Karpas-422 (cell line): ENCODE measurements at places on chromosomes 4 and X. TPM values are rescaled to one million over a fixed set of nuclear protein-coding genes. Genes with fewer than 3 reads are reported as not detected.

- no peaks in the 10 kb centered on the region for H3K4me1 ChIP-seq
- H3K4me3 ChIP-seq = no peak overlapping the region
- H3K27ac ChIP-seq = no peak overlapping the region
- no peak for DNase-seq
- no peaks in the 10 kb centered on the region for H3K27me3 ChIP-seq
Measured at GRCh38 chr4:108110450-108110849, 58.3 kb downstream of the LEF1 start.

DNA sequence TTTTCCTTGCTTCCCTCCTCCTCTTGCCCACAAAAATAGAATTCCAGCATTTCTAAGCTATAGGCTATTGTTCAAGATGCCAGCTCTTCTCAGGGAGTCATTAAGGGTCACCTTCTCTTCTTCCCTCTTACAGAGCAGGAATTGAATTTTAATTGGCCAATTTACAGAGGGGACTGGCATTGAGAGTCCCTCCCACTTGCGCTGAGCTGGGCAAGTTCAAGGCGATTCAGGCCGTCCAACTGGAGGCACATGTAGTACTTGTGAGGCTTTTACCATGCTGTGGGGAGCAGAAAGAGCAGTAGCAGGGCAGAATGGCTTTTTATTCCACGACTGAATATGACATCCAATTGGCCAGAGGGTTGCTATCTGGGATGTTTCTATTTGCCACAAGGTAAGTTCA lies 181.9 kb downstream of the SOWAHB start:
- no peak for DNase-seq
- no peak overlapping the region for H3K4me3 ChIP-seq
- no peaks in the 10 kb centered on the region for H3K36me3 ChIP-seq
- peaks cover 8% of the 10 kb centered on the region for H3K4me1 ChIP-seq
- no peaks in the 10 kb centered on the region for H3K27me3 ChIP-seq

DNA sequence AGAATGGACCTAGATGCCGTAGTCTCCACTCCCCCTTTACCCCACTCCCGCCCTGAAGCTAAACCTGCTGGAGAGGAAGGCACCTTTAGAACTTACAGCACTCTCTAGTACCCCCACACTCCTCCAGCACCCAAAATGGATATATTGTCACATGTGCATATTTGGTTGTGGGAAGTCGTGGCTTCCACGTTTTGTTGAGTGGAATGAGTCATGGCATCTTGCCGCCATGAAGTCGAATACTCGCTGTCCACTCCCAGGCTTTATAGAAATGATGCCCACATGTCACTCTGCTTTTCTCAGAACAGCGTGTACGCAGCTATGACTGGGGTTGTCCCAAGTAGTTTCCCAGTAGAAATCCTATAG lies 545 bp downstream of the ABCE1 start:
- H3K27ac ChIP-seq = peak overlapping the region; percentile 47; the same call in 1 of the 2 replicates
- peaks cover 44% of the 10 kb centered on the region for H3K4me1 ChIP-seq
- H3K36me3 ChIP-seq = peaks cover 49% of the 10 kb centered on the region
- peak; percentile 83 for DNase-seq

DNA sequence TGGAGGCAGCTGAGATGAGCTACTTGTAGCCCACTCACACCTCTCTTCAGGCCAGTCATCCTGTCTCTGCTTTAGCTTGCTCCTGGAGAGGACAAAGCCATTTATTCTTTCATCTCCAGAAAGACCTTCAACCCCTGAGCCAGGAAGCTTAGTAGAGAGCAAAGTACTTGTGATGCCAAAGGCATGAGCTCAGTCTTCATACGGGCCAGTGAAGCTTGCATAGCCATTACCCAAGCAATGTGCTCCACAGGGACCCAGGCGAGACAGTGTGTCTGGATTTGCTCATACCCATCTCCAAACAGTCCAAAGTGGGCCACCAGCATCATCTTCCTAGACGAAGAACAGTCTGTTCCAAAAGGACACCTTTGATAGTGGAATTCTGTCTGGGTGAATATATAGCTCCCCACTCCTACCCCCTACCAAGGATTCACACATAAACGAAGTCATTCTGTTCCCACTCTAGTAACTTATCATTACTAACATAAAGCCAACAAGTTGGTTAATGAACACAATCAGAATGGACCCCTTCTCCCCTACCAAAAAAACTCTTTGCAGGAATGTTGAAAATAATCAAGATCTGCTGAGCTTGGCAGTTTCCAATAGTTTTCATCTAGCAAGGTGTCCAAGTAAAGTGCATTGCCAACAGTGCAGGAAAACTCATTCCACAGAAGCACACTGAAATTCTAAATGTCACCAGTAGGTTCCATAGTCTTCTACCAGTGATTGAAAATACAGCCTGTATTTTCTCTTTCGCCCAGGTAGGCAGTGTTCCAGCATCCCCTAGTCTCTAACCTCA lies 6.7 kb downstream of the TNMD start:
- no peak overlapping the region for H3K4me3 ChIP-seq
- H3K27ac ChIP-seq = no peak overlapping the region
- H3K36me3 ChIP-seq = no peaks in the 10 kb centered on the region

Gene PGRMC2
- total RNA-seq = 23.2 and 29.9 TPM in 2 replicates

DNA sequence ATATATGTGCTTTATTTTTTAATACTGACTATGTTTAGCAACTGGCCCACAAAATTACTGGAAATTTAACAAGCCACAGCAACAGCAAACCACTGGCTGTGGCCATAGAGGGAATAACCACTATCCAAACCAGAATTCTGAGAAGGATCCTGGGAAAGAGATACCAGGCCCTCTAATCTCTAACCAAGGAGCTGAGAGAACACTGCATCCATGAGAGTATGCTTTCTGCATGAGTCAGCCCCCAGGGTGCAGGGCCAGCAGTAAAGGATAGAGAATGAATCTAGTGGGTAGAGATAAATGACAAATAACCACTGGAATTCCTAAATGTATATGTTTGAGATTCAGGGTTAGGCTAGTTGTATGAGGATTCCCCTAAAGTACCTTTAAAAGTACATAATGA lies 221.8 kb downstream of the KIT start:
- H3K36me3 ChIP-seq = no peaks in the 10 kb centered on the region
- H3K4me3 ChIP-seq = no peak overlapping the region
- H3K27me3 ChIP-seq = no peaks in the 10 kb centered on the region
- no peak overlapping the region for H3K27ac ChIP-seq
- no peak for DNase-seq

- H3K27ac ChIP-seq = no peak overlapping the region
- no peak overlapping the region for H3K4me3 ChIP-seq
- no peak for DNase-seq
- no peaks in the 10 kb centered on the region for H3K27me3 ChIP-seq
- H3K36me3 ChIP-seq = no peaks in the 10 kb centered on the region
Measured at GRCh38 chrX:151984328-151984727, 9.9 kb upstream of the GABRE start.

DNA sequence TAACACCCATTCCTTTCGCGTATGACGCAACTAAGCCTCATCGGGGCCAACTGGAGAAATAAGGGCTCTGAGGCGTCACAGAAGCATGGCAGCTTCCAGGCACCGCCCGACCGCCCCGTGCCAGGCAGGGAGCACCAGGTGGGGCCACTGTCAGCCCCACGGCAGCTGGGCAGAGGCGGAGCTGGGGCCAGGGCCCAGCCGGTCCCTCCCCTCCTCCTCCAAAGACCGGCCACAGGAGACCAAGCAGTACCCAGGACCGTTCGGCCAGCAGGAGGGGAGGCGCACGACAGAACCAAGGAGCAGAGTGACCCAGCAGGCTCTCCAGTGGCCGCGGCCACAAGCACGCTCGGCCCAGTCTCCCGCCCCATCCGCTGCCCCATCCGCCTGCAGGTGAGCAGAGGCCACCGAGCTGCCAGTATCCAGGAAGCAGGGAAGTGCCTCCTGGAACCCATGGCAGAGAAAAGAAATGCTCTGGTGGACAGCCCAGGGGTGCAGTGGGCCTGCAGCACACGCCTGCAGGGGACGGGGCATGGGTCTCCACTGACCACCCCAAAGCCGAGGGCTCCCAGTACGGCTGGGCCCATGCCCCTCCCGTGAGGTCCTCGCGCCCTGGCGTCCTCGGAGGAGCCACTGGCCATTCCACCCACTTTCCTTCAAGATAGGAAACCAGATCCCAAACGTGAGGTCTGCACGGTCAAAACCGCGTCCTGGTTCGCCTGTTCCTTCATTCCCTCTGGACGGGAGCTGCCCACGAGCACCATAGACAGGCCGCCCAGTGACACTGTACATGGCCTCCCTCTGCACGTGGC lies 9.6 kb downstream of the CTBP1 start:
- no peak overlapping the region for H3K27ac ChIP-seq
- DNase-seq = no peak
- H3K4me1 ChIP-seq = no peaks in the 10 kb centered on the region

GRCh38 chrX:52556741-52557140 lies 39.9 kb upstream of the XAGE1B start:
- no peaks in the 10 kb centered on the region for H3K27me3 ChIP-seq
- DNase-seq = no peak
- H3K27ac ChIP-seq = no peak overlapping the region
- H3K4me1 ChIP-seq = no peaks in the 10 kb centered on the region
- H3K36me3 ChIP-seq = no peaks in the 10 kb centered on the region

GRCh38 chr4:5784960-5785611 lies 74.1 kb downstream of the EVC start:
- peaks cover 5% of the 10 kb centered on the region for H3K4me1 ChIP-seq
- no peak overlapping the region for H3K4me3 ChIP-seq
- no peaks in the 10 kb centered on the region for H3K27me3 ChIP-seq
- no peak for DNase-seq
- H3K36me3 ChIP-seq = no peaks in the 10 kb centered on the region

GRCh38 chrX:107465932-107466620 lies 16.6 kb downstream of the FRMPD3 start:
- peak overlapping the region; percentile 42 for H3K4me3 ChIP-seq
- H3K36me3 ChIP-seq = no peaks in the 10 kb centered on the region
- peak; percentile 85 for DNase-seq
- no peaks in the 10 kb centered on the region for H3K27me3 ChIP-seq

Gene BDH2
- 31.2 and 42.2 TPM in 2 replicates for total RNA-seq

DNA sequence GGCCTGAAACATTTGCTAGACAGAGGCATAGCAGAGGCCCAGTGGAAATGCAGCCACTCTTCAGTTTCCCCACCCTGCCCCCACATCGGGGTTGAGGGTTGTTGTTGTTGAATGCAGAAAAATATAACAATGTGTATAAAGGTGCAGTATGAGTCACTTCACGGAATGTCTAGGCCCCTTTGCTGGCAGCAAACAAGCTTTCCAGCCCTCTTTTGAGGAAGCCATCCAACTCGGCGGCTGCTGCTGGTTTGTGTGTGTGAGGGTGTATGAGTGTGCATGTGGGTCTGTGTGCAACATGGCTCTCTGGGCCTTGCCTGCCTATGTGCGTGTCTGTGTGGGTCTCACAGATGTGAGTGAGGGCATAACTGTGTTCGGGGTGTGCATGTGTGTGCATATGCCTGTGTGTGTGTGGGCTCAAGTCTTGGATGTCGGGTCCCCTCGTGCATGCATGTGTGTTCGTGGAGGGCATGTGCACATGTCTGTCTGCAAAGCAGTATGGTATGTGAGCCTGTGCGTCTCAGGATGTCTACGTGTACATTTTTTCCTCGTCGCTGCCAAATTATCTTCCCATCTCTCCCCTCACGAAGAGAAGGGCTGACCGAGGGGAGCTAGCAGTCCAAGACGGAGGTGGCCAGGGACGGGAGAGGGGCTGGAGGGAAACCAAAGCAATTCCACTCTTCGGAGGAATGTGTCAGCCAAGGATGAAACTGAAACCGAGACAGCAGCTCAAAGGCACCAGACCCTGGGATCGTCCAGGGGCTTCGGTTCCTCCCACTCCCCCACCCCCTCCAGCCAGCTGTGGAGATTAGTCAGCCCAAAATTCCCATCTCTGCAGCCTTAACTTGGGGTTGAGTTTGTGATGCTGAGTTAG lies 8.4 kb upstream of the ELF4 start:
- peaks cover 36% of the 10 kb centered on the region for H3K4me1 ChIP-seq
- H3K27ac ChIP-seq = no peak overlapping the region
- peak overlapping the region; percentile 3; the same call in 1 of the 2 replicates for H3K4me3 ChIP-seq
- H3K36me3 ChIP-seq = no peaks in the 10 kb centered on the region
- no peaks in the 10 kb centered on the region for H3K27me3 ChIP-seq

GRCh38 chr4:130074096-130074495 lies 978.1 kb downstream of the C4orf33 start:
- no peaks in the 10 kb centered on the region for H3K27me3 ChIP-seq
- DNase-seq = no peak
- no peak overlapping the region for H3K27ac ChIP-seq
- H3K36me3 ChIP-seq = no peaks in the 10 kb centered on the region

Gene TKTL1
- not detected in 2 replicates for total RNA-seq

Gene SHROOM4
- not detected in 2 replicates for total RNA-seq

DNA sequence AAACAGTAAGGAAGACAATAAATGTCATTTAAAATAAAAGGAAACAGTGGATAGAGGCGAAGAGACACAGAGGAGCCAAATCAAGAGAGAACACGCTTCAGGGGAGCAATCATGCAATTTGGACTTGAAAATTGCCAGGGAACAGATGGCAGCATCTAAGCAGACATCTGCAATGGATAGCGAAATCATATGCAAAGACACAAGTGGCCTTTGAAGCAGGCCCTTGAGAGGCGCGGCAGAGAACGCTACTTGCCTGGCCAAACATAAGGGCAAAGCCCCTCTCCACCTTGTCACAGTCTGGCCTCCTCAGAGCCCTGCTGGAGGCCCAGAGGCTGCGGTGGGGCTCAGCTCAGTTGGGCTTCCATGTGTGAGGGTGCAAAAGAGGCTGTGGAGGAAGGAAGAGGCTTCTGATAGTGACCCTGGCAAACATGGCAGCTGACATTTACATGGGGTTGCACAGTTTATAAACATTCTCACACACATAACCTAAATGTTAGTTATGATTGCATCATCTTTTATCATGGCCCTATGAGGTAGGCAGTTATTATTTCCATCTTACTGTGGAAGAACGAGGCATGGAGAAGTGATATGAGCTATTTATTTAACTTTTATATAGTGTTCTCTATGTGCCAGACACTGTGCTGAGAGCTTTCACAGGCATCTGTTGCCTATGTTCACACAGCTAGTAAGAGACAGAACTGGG lies 18.3 kb downstream of the ADGRG4 start:
- H3K36me3 ChIP-seq = no peaks in the 10 kb centered on the region
- no peak for DNase-seq
- no peak overlapping the region for H3K4me3 ChIP-seq
- no peaks in the 10 kb centered on the region for H3K27me3 ChIP-seq
- H3K27ac ChIP-seq = no peak overlapping the region
- H3K4me1 ChIP-seq = no peaks in the 10 kb centered on the region

GRCh38 chrX:44043496-44043895 lies 70.3 kb upstream of the NDP start:
- no peaks in the 10 kb centered on the region for H3K27me3 ChIP-seq

DNA sequence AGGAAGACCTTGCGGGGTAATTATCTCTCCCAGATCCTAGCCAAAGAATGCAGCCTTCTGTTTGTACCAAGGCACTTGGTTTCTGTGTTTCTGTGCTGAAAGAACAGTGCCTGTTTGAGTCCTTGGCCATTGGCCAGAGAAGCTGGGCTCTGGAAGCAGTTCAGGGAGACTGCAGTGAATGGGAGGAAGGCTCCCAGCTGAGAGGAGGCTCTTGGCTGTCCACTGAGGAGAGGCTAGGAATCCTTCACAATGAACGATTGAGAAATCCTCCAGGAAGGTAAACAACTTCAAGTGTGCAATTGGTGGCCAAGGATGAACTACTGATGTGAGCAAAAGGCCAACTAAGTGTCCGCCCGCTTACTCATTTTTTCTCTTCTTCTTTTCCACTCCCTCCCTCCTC lies 61.3 kb downstream of the HS3ST1 start:
- H3K4me3 ChIP-seq = no peak overlapping the region
- H3K27ac ChIP-seq = no peak overlapping the region
- H3K4me1 ChIP-seq = no peaks in the 10 kb centered on the region
- H3K36me3 ChIP-seq = no peaks in the 10 kb centered on the region
- DNase-seq = no peak

Gene ADAM29
- total RNA-seq = not detected in 2 replicates

- no peaks in the 10 kb centered on the region for H3K27me3 ChIP-seq
- no peaks in the 10 kb centered on the region for H3K4me1 ChIP-seq
- H3K36me3 ChIP-seq = no peaks in the 10 kb centered on the region
- no peak for DNase-seq
- no peak overlapping the region for H3K4me3 ChIP-seq
- no peak overlapping the region for H3K27ac ChIP-seq
Measured at GRCh38 chr4:108466936-108467902, 153.2 kb upstream of the RPL34 start.
